Esophagus muscularis mucosa (tissue), 4 donors: ENCODE measurements at places on chromosomes 2 and 18. TPM values are rescaled to one million over a fixed set of nuclear protein-coding genes. Genes with fewer than 3 reads are reported as not detected.

- no peak overlapping the region for H3K27ac ChIP-seq
- no peak for DNase-seq
- no peak overlapping the region for H3K4me3 ChIP-seq
- peaks cover 20% of the 10 kb centered on the region for H3K4me1 ChIP-seq
- no peaks in the 10 kb centered on the region for H3K27me3 ChIP-seq
These were observed 141.3 kb downstream of the GBX2 start for GRCh38 chr2:236026841-236027240.

DNA sequence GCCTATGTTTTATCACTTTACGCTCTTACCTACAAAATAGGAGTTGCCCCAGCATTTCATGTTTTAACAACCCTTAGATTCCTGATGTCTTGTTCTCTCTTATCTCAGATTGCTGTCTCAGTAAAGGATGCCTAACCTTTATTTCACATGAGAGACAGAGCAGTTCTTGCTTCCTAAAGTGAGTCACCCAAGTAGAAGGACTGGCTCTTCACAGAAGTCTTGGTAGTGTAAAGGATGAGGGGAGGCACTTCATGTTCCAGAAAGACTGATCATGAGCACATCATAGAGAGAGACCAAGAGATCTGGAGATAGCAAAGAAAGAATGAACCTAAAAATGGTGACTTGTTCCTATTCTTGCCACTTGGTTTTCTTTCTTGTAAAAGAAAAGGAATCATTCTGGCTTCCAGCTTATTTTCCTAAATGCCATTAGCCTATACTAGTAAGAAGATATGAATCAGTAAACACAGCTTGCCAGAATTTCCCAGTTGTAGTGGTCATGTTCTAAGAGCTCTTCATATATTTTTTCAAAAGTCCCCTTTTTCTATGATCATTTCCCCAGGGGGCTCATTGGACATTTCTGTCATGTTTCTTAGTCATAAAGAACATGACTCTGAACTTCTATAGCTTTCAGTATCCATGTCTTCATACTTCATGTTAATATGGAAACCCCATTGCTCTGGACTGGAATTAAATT is 54.9 kb downstream of the MAPRE2 start:
- H3K4me3 ChIP-seq: no peak overlapping the region
- no peaks in the 10 kb centered on the region for H3K36me3 ChIP-seq
- H3K4me1 ChIP-seq: no peaks in the 10 kb centered on the region

DNA sequence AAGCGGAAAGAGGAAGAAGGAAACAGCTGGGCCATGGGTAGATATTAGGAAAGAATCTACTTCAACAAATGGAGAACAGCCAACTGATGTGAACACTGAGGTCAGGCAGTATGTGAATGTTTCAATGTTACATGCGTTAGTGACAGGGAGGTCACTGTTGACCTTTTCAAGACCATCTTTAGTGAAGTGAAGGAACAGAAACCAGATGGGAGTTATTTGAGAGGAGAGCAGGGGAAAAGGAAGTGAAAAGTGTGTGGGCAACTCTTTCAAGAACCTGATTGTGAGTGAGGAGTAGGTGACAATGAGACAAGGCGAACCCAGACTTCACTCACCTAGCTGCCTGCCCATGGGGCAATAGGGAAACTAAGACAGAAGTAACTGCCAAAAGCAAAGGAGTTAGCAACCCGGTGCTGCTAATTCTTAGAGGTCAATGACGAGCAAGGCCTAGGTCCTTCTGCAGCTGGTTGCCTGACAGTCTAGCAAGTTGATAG is 67.0 kb downstream of the SP3 start:
- H3K4me1 ChIP-seq: no peaks in the 10 kb centered on the region
- H3K27me3 ChIP-seq: no peaks in the 10 kb centered on the region
- DNase-seq: no peak
- H3K36me3 ChIP-seq: no peaks in the 10 kb centered on the region

DNA sequence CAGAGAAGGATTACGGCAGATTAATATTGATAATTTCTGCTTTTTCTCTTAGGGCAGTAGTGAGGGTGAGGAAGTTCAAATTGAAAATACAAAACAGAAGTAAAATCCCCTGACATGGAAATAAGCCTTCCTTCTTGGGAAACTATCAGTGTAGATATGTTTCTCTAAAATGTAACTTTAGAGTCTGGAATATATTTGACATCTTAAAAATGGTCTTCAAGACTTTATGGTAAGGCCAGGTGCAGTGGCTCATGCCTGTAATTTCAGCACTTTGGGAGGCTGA is 33.0 kb downstream of the INPP5D start:
- no peaks in the 10 kb centered on the region for H3K36me3 ChIP-seq
- no peak overlapping the region for H3K27ac ChIP-seq
- H3K27me3 ChIP-seq: no peaks in the 10 kb centered on the region
- H3K4me1 ChIP-seq: no peaks in the 10 kb centered on the region
- DNase-seq: no peak

DNA sequence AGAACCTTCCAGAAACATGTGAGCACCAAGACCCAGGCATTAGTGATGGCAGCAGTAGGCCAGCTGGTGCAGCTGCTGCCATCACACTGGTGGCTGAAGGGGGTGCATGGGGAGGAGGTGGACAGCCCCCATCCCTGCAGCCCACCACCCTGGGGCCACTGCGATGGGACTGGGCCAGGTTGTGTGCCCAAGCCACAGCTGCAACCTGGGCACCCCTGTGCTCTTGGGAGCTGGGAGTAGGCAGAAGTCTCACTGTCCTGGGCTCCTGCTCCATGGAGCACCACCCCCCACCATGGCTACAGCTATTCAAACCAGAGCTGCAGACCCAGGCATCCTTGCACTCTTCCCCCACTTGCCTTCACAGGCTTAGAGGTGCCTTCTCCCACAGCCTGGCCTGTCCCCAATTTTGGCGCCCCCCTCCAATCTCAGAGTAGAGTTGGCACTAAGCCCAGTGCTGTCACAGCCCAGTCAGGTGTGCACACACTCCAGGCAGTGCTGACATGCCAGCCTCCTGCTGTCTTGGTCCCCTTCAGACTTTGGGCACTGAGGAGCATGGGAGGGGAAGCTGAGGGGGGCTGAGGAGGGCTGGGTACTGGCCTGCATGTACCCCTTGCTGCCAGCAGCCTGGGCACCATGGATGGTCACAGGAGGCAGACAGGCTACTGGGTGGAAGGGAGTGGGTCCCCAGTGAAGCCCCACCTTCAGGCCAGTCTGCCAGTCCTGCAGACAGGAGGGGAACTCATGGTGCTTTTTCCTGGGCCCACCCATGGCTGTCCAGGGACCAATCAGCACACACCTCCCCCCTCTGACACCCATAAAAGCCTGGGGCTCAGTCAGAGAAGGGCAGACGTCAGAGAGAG is 67.1 kb downstream of the CYP26B1 start:
- no peaks in the 10 kb centered on the region for H3K27me3 ChIP-seq
- no peaks in the 10 kb centered on the region for H3K4me1 ChIP-seq
- no peaks in the 10 kb centered on the region for H3K36me3 ChIP-seq

DNA sequence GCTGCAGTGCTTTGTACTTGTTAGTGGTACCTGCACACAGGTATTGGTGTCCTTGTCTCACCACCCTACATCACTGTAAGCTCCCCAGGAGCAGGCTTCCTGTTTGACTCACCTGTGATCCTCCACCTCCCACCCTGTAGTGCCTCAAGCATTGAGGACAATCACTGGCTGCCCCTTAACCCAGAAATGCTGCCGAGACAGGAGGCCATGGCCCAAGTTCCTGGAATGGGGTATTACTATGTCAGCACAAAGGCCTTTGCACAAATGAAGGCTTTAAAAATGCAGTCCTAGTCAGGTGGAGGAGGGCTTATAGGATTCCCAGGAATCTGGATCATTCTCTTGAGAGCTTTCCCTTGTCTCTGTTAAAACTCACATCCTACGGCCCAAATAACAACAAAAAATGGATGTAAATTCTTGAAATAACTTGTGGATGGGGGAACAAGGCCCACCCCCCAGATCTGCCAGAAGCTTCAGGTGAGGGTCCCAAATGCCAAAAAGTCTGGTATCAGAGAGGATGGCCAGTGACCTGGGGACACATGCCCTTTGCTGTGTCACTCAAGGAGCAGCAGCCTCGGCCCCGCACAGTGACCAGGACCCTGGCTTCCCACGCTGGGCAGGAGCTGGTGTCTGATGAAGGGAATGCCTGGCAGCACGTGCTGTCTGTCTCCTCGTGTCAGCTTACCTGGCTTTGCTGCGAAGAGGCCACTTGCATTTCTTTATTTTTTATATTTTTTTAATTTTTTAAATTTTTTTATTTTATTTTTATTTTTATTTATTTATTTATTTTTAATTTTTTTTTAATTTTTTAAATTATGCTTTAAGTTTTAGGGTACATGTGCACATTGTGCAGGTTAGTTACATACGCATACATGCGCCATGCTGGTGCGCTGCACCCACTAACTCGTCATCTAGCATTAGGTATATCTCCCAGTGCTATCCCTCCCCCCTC is 3.7 kb upstream of the IL37 start:
- no peak overlapping the region for H3K4me3 ChIP-seq
- no peaks in the 10 kb centered on the region for H3K4me1 ChIP-seq
- H3K36me3 ChIP-seq: no peaks in the 10 kb centered on the region

GRCh38 chr2:68291314-68291713 is 28.4 kb downstream of the CNRIP1 start:
- H3K27ac ChIP-seq: no peak overlapping the region
- H3K4me3 ChIP-seq: no peak overlapping the region
- no peaks in the 10 kb centered on the region for H3K36me3 ChIP-seq
- no peaks in the 10 kb centered on the region for H3K27me3 ChIP-seq
- peaks cover 14% of the 10 kb centered on the region for H3K4me1 ChIP-seq

DNA sequence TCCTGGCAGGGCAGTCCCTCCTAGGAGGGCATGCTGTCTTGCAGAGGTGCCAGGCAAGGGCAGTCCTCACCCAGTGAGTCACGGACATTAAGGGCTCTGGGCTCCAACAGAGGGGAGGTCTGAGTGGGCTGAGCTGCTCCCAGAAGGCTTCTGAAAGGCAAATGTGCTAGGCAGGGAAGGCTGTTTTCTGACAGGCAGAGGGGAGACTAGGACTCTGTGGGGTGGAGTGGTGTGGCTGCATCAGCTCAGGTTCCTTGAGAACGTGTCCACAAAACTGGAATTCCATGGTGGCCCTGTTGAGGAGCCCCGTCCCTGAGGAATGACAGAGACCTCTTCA is 283.5 kb downstream of the MYCN start:
- H3K4me1 ChIP-seq: no peaks in the 10 kb centered on the region
- no peaks in the 10 kb centered on the region for H3K36me3 ChIP-seq
- H3K4me3 ChIP-seq: no peak overlapping the region
- DNase-seq: no peak
- H3K27ac ChIP-seq: no peak overlapping the region
- no peaks in the 10 kb centered on the region for H3K27me3 ChIP-seq

Gene ATP6V1B1
- 1.6 TPM for total RNA-seq

Gene CTLA4
- not detected for total RNA-seq

Gene NEU4
- not detected for total RNA-seq

Gene PSMA8
- not detected for total RNA-seq

Gene ST6GAL2
- 20.9 TPM for total RNA-seq

Gene MGAT5
- 49.0 TPM for total RNA-seq

Gene KCNF1
- 50.5 TPM for total RNA-seq
